Activated CD4-positive, CD25-positive, alpha-beta regulatory T cell treated with anti-CD3 and anti-CD28 coated beads, Interleukin-2, amount 50 U/mL, for 72 hours (primary cell): ENCODE measurements at places on chromosomes 3 and 15.

GRCh38 chr15:58475573-58476524 is 44.1 kb downstream of the LIPC start:
- DNase-seq, result no peak

DNA sequence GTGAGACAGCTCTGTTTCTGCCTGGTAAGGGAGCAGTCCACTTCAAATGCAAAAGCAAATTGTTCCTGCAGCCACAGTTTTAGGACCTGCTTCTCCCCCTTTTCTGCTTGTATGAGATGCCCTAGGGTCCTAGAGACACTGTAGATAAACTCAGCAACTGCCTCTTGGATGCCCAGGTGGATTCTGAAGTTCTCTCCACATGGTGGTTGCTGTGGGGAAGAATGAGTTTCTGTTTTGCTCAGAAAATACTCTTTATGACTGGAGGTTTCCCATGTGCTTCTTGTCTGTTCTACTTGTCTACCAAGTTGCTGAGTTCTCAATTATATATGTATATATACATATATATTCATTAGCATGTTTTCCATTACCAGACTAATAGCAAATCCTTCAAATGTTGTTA is 5.6 kb upstream of the ZNF80 start:
- DNase-seq, result no peak

DNA sequence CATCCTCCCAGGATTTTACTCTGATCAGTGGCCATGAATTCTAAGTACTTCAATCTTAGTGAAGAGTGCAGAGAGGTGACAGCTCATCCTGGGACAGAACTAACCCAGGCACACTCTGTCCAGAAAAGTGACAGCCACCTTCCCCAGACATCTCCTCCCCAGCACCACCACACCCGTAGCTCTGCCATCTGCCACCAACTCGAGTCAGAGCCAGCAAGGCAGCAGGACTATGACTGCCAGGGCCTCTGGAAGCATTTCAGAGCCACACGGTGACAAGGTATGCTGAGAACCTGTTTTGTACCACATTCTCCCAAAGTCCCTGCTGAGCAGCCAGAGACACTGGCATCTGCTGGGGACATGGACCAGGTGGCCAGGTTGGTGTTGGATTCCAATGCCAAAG is 71.0 kb downstream of the NTRK3 start:
- no peak for DNase-seq

GRCh38 chr15:89912674-89913396 is at the start of gene ARPIN:
Gene ARPIN, minus strand, starts transcription at chr15:89912952. Its CDS starts 117 bp downstream, at chr15:89912835.
- no peak for DNase-seq

- no peak for DNase-seq
Measured at GRCh38 chr3:17030438-17030837, 145.7 kb downstream of the PLCL2 start.

DNA sequence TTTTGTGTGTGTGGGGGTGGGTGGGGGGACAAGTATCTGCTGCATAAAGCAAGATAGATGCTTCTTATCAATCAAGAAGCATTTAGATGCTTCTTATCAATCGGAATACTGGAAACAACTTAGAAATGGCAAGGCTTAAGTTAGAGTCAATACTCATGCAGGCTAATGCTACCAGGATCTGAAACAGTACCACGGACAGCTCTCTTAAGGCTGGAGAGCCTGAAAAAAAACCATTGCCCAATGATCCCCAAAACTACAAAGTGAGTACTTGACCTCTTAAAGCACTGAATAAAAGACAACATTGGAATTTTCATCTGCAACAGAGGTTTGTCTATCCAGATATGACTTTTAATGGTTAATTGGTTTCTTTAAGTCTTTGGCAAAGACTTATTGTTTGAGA is 262.3 kb downstream of the GAP43 start:
- DNase-seq, result no peak

DNA sequence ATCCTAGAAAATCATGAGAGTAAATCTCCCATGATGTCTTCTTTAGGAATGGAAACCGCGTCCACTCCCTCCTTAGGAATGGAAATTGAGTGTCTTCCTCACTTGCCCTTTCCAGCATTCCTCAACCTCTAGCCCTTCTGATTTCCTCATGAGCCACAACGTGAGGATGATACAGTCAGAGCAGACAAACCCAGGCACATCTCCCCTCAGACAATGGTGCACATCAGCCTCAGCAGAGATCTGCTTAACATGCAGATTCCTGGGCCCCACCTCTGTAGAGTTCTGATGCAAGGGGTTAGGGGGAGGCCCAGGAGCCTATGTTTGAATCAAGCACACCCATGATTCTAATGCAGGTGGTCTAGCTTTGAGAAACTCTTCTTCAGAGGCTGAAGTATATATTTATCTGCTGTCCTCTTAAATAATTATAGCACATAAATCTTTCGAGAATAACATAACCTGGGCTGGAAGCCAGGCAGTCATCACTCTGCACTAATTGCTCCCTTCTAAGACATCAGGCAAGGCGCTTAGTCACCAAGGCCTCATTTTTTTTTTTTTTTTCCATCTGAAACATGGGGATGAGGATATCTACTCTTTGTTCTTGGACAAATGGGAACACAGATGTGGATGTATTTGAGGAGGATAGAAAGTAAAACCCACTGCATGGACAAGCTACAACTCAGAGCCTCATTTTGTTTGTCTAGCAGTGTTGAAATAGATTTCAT is 81.7 kb downstream of the PRICKLE2 start:
- DNase-seq, result no peak

GRCh38 chr3:185825006-185825638 is at the start of gene IGF2BP2:
Gene IGF2BP2, minus strand, starts transcription at chr3:185825042. Its CDS starts 82 bp downstream, at chr3:185824960.
- DNase-seq, result peak; percentile 43

- DNase-seq, result no peak
Measured at GRCh38 chr3:50575372-50575771, 6.0 kb downstream of the HEMK1 start.

GRCh38 chr3:139319428-139320402 is 24.1 kb upstream of the MRPS22 start:
- no peak for DNase-seq

GRCh38 chr3:107979538-107979937 is 111.3 kb downstream of the CD47 start:
- DNase-seq, result no peak

DNA sequence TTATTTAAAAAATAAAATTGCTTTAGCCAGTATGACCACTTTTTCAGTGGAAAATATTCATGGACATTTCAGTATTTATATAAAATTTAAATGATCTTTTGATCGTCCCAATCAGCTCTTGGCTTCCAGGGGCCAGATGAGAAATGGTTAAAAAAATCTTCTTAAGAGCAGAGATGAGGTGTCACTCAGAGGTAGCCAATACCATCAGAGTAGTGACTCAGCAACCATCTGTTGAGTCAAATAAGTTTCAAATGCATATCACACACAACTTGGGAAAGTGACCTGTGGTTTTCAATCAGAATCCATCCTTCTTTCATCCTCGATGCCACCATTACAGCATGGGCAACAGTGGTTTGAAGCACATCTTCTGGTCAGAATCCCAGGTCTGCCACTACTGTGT is 958.8 kb upstream of the NR2F2 start:
- DNase-seq, result no peak

DNA sequence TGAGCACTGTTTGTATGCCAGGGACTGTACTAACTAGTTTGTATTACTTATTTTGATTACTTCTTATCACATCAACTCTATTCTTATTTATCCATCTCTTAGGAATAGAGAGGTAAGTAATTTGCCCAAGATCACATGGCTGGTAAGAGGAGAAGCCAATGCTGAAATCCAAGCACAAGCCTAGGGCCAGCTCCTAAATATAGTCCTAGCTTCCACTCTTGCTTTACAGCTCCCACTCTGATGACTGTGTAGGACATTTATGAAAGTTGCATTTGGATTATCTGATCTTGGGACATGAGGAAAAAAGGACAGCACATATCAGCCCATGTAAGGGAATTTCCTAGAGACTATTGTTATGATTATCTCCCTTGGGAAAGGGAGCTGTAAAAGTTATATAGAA is 58.1 kb downstream of the GTF2E1 start:
- no peak for DNase-seq

- DNase-seq, result no peak
Measured at GRCh38 chr3:71227270-71227661, 356.3 kb downstream of the FOXP1 start.

DNA sequence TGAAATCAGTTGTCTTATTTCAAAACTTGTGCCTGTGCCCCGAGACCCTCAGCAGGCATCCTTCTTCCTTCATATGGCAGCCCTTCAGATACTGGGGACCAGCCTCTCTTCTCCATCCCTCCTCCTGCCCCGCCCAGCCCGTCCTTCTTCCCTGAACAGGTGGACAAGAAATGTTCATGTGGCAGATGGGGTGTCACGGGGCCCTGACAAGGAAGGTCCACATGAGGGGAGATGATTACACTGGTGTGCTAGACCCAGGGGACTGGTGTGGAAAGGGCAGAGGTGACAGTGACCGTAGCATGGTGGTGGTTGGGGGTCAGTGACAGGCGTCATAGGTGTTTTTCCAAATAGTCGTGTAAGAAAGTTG is 150.9 kb downstream of the CHDH start:
- DNase-seq, result no peak

- DNase-seq, result no peak
Measured at GRCh38 chr15:46296002-46296401, 661.2 kb downstream of the SQOR start.

GRCh38 chr3:97464035-97464434 is 300.5 kb upstream of the ARL6 start:
- no peak for DNase-seq

- DNase-seq, result no peak
Measured at GRCh38 chr3:62131620-62132019, 241.7 kb downstream of the FEZF2 start.
